NCI-H524 (cell line): ENCODE measurements at places on chromosomes 16 and 17.

DNA sequence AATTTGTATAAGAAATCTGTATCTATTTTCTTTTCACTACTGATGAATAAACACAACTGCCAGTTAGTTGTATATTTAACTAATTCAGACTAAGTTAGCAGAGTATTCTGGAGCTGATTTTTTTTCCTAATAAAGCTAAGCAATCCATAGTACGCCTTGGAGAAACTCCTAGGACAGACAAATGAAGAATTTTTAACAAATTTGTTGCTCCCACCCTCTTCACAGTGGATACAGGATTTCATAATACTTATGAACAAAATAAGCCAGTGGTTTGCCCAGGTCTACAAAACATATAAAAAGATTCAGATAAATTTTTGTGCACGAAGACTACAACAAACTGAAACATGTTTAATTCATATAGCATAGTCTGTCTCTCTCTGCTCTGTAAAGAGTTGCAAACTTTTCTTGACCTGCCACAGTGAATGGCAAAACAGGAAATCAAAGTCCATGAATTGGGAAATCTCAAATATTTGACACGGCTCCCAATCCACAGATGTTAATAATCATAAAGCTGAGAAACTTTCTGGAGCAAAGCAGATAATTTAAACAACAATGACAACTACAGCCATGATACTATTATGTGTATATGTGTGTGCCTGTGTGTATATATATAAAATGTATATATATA, 594 bp upstream of the ABCA6 start:
- DNase-seq: no peak

- no peak for DNase-seq
These were observed 441.1 kb upstream of the MON1B start for GRCh38 chr16:76749780-76750375.

- DNase-seq: no peak
These were observed 43.1 kb upstream of the MEAK7 start for GRCh38 chr16:84547546-84548061.

DNA sequence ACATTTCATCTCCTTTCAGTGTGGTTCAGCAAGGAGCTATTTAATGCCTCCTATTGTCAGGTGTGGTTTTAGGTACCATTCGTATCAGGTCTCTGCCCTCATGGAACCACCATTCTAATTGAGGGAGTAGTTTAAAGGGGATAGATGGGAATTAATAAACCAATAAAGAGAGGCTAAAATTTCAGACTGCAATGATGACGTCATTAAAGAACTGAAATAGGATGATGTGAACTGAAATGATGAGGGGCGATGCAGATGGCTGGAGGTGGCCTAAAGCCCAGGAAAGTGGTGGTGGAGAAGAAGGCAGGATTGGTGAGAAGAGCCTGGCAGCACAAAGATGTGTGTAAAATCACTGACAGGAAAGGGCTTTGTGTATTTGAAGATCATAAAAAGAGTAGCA, 148.9 kb upstream of the RBFOX1 start:
- no peak for DNase-seq

GRCh38 chr16:84907575-84907974, 87.8 kb downstream of the CRISPLD2 start:
- DNase-seq: no peak

DNA sequence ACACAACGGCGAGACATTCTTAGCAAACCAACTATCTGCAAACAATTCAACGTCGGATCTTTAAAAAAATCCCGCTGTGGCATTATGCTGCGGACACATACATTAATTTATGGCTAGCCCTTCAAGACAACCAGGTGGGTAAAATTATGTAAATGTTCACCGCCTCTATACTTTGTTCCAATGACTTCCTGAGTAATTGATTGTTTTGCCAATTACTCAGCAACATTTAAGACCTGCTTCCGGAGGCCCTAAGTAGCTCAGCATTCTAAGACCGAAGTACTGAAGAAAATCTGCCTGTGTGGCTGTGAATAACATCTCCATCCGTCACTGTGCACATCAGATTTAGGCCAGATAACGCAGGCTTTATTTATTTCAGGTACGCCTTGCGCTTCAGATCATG, 23.3 kb downstream of the QPRT start:
- DNase-seq: no peak

- no peak for DNase-seq
These were observed 5.3 kb upstream of the NF1 start for GRCh38 chr17:31089471-31089870.

DNA sequence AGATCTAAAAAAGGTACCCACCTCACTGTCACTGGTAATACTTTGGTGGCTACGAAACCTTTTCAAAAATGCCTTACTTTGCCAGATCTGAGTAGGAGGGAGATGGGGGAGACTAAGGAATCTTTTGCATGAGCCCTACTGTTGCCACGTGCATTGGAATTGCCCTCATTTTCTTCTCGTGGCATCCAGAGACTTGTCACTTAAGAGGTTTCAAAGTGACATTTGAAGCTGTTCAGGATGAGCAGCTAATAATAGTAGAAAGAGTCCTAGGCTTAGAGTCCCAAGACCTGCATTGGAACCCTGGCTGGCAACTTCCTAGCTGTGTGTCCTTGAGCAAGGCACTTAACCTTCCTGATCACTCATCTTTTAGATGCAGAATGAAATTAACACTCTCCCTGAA, 43.5 kb downstream of the GPRC5B start:
- no peak for DNase-seq

DNA sequence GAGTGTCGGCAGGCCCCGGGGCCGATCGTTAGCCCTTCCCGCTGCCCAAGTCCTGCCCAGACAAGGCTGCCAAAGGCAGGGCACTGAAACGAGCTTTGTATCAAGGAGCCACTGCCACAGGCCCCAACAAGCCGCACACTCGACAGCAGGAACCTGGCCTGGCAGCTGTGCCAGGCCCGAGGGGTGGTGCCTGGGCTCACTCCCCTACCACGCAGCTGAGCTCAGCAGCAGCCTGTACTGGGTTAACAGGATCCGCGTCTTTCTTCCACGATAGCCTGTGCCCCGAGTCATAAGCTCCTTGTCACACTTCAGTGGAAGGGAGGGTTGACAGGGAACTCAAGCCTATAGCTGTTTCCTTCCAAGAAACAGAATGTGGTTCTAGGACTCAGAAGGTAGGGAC, 87.9 kb downstream of the ABR start:
- DNase-seq: no peak

GRCh38 chr17:53227514-53227913, 595.2 kb upstream of the KIF2B start:
- DNase-seq: no peak

DNA sequence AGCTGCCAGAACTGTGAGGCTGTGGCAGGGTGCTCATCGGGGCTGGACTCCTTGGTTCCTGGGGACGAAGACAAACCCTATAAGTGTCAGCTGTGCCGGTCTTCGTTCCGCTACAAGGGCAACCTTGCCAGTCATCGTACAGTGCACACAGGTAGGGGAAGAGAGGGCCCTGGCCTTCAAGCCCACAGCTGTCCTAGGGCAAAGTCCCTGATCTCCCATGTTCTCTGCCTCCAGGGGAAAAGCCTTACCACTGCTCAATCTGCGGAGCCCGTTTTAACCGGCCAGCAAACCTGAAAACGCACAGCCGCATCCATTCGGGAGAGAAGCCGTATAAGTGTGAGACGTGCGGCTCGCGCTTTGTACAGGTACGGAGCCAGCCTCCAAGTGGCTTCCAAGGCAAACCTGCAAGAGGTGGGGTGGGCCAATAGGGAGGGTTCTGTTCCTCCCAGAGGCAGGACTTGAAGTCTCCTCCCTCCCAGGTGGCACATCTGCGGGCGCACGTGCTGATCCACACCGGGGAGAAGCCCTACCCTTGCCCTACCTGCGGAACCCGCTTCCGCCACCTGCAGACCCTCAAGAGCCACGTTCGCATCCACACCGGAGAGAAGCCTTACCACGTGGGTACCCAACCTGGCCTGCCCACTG, 3.7 kb downstream of the BCL6B start:
- DNase-seq: no peak

- DNase-seq: no peak
These were observed 1.9 kb downstream of the SLC13A2 start for GRCh38 chr17:28475151-28475900.

DNA sequence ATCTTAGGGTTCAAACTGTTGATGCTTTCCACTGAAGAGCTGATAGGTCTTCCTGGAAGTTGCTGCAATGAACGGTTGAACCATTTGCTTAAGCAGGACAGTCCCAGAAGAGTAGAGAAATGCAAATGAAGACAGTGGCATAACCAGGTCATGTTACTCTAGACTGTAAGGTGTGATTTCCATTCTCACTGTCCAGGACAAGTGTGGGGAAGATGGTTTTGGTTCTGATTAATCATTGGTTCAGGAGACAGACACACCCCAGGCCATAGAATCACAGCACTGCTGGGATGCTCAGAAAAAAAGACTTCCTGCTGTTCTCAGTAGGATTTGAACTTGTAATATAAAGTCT, 34.8 kb upstream of the XYLT2 start:
- DNase-seq: no peak

GRCh38 chr17:34628879-34629278, 49.5 kb downstream of the TMEM132E start:
- DNase-seq: no peak

GRCh38 chr17:80805032-80805751, 186.4 kb upstream of the CHMP6 start:
- DNase-seq: no peak

DNA sequence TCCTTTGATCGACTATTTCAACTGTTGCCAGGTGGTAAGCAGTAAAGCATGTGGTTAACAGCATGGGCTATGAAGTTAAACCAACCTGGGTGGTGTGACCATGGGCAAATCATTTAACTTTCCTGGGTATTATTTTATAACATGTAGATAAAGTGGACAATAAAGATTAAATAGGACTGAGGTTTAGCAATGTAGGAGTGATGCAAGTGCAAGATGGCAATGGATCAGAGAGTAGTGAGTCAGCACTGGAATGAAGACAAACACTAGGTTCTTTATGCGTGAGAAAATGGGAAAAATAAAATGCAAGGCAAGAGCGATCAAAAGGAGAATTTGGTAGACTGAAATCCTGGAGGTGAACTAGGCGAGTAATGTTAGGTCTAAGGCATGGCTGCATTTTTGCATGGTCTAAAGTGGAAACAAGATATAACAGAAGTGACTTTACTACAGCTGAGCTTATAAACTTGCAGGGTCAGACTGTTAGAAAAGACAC, 222.4 kb upstream of the AXIN2 start:
- no peak for DNase-seq

DNA sequence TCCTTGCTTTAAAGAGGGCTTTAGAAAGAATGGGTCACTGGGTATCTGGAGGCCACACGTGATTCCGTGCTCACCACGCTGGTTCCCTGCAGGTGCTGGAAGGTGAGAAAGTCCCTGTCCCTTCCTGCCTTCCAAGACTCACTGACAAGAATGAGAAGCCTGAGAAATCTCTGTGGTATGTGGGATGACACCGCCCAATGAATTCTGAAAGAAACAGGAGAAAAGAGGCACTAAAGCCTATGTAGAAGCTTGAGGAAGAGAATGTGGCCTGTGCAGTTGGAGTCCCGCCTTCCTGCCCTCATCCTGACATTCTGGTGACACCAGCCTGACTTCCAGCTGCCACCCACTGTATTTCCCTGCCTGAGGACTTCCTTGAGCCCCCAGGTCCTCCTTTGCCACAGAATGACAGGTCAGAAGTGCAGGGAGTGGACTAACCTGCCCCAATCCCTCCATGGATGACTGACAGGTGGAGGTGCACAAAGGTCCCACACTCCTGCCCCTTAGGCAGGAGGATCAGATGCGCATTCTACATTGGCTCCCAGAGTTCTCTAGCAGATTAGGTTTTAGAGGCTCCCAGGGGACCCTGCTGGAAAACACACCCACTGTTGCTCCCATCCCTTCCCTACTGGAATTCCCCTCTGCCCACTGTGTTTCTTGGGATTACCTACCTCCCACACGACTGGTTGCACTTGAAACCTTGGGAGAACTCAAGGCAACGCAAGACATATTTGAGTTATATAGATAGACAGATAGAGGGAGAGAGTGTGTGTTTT, 38.6 kb upstream of the TENT4B start:
- no peak for DNase-seq

- DNase-seq: no peak
These were observed 8.1 kb downstream of the TMEM204 start for GRCh38 chr16:1541293-1542165.

DNA sequence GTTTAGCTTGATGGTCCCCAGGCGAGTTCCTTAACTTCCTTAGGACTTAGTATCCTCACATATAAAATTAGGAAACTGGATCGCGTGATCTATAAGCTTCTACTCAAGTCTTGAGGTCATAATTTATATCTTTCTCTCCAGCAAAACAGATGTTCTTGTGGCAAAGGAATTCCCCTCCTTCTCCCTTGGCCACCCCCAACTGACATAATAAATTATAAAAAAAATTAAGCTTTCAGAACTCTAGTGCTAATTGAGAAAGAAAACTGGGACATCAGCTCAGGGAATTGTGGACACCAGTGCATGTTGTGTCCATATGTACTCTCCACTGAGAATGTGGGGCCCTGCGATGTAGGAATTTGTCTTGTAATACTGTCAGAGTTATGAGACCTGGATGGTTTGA, 13.5 kb downstream of the GNAO1 start:
- DNase-seq: no peak

DNA sequence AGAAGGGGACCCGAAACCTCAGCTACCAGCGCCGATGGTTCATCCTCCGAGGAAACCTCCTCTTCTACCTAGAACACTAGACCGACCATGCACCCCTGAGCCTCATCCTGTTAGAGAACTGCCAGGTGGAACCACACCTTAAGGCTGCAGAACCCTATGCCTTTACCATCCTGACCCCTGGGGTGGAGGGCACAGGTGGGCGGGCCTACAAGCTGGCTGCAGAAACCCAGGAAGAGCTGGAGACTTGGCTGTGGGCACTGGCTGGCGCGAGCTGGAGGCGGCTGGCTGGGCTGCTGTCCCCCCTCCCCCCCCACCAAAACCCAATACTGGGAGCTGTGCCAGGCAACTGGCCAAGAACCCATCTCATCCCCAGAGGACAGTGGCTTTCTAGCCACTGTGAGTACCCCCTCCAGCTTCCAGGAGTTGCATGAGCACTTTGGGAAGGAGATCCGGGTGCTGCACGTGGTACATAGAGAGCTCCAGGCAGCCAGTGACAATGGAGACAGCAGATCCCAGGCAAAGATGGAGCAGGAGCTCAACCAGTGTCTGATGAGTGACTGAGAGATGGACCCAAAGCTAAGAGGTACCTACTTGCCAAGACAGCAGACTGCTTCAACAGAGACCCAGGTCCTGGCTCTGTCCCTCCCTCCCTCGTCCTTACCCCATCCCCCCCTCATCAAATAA, 1.4 kb upstream of the CD2BP2 start:
- no peak for DNase-seq

GRCh38 chr17:40832840-40833239, 10.4 kb upstream of the KRT10 start:
- DNase-seq: no peak

- DNase-seq: no peak
These were observed 344.3 kb downstream of the WWOX start for GRCh38 chr16:78443542-78444364.

DNA sequence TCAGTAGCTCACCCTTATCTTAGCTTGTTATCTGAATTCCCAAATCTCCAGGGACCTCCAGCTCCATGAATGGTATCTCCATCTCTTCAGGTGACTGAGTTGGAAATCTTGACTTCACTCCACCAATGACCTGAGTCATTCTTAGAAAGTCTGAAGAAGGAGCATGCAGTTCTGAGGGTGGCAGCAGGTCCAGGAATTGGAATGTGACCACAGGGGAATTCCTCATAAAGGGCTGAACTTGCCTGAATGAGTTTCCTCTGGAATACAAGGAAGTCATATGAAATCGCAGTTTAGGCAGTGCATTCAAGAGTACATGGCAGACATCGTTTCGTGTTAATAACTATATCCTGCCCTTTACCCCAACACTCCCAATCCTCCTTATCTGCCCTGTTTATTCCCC, 12.5 kb upstream of the PYY start:
- no peak for DNase-seq
